ENCODE measurements at places on chromosomes 4 and X. TPM values are rescaled to one million over a fixed set of nuclear protein-coding genes. Genes with fewer than 3 reads are reported as not detected.

Gene TMEM156
- not detected for total RNA-seq

Gene HTN1
- total RNA-seq = not detected

Gene GPR34
- total RNA-seq = 3.2 TPM

Gene PWWP3B
- 17.4 TPM for total RNA-seq

Gene POLN
- 2.7 TPM for total RNA-seq

Gene TMEM144
- 16.3 TPM for total RNA-seq

Gene MCF2
- total RNA-seq = 0.53 TPM

Gene UCHL1
- total RNA-seq = 3.2 TPM

GRCh38 chr4:27215220-27215826 is 354.7 kb downstream of the STIM2 start:
- DNase-seq = no peak
- no peaks in the 10 kb centered on the region for H3K27me3 ChIP-seq
- no peaks in the 10 kb centered on the region for H3K36me3 ChIP-seq
- no peak overlapping the region for H3K4me3 ChIP-seq
- no peak overlapping the region for H3K27ac ChIP-seq
- H3K4me1 ChIP-seq = peaks cover 7% of the 10 kb centered on the region

DNA sequence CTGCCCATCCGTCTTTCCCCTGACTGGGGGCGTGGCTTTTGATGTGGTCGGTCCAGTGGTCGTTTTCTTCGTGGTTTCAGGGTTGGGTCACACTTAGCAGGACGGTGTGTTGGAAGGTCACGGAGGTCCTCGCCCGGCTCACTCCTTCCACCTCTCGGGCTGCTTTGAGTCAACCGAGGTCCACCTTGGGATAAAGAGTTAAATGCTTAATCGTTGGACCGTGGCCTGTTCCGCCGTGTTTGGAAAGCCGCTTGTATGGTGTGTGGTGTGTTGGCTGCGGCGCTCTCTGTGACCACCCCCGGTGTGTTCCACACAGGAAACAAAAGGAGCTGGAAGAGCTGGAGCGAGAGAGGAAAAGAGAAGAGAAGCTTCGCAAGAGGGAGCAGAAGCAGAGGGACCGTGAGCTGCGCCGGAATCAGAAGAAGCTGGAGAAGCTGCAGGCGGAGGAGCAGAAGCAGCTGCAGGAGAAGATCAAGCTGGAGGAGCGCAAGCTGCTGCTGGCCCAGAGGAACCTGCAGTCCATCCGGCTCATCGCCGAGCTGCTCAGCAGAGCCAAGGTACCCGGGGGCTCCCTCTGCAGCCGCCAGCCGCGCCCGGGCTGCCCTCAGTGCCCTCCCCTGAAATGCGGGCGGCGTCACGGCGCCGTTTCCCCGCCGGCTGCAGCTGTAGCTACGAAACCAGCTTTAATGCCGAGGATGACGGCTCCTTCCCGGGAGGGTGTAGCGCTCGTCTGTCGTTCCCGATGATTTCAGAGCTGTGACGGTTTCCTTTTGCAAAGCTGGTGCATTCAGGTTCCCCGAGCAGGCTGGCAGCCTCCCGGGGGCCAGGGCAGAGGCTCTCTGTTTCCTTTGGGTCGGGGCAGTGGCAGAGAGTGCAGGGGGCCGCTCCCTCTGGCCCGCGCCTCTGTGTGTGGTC is 7.7 kb downstream of the AKAP17A start:
- H3K36me3 ChIP-seq = peaks cover 24% of the 10 kb centered on the region
- no peak overlapping the region for H3K27ac ChIP-seq
- H3K4me1 ChIP-seq = no peaks in the 10 kb centered on the region
- H3K4me3 ChIP-seq = no peak overlapping the region
- H3K27me3 ChIP-seq = no peaks in the 10 kb centered on the region
- DNase-seq = no peak

GRCh38 chr4:3291969-3292570 is 751 bp upstream of the RGS12 start:
- DNase-seq = peak; percentile 73
- H3K4me3 ChIP-seq = peak overlapping the region; percentile 87
- H3K4me1 ChIP-seq = peaks cover 24% of the 10 kb centered on the region
- H3K27me3 ChIP-seq = peaks cover 5% of the 10 kb centered on the region

GRCh38 chrX:153669174-153669890 is 4.3 kb downstream of the PNCK start:
- no peak for DNase-seq
- H3K4me3 ChIP-seq = no peak overlapping the region
- H3K27ac ChIP-seq = no peak overlapping the region

DNA sequence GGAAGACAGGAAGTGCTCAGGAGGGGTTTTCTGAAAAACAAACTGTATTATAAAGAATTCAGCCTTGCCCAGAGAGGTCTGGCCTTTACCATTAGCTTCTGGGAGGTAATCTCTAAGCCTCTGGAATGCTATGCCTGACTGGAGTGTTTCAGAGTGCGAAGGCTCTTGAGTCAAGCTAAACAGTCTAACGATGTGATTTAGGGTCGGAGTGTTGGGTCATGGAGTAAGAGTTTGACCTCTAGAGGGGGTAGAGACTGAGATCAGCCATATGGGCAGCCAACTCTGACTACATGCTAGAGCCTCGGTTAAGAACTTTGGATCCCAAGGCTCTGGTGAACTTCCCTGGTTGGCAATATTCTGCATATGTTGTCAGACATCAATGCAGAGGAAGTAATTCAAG is 15.0 kb downstream of the BOD1L1 start:
- no peaks in the 10 kb centered on the region for H3K36me3 ChIP-seq
- H3K27me3 ChIP-seq = no peaks in the 10 kb centered on the region
- H3K4me1 ChIP-seq = peaks cover 6% of the 10 kb centered on the region
- no peak for DNase-seq

GRCh38 chr4:88799900-88800299 is 102.3 kb upstream of the NAP1L5 start:
- DNase-seq = no peak
- no peak overlapping the region for H3K27ac ChIP-seq
- no peaks in the 10 kb centered on the region for H3K4me1 ChIP-seq
- H3K4me3 ChIP-seq = no peak overlapping the region
- H3K27me3 ChIP-seq = no peaks in the 10 kb centered on the region

- DNase-seq = peak; percentile 87
- peak within 1 kb of the TSS; percentile 76 for H3K4me3 ChIP-seq
- no peaks in the 10 kb centered on the region for H3K36me3 ChIP-seq
These were observed at the start of gene ARSD for GRCh38 chrX:2928583-2929434. Gene ARSD, minus strand, starts transcription at chrX:2929339. Its CDS starts 64 bp downstream, at chrX:2929275.

DNA sequence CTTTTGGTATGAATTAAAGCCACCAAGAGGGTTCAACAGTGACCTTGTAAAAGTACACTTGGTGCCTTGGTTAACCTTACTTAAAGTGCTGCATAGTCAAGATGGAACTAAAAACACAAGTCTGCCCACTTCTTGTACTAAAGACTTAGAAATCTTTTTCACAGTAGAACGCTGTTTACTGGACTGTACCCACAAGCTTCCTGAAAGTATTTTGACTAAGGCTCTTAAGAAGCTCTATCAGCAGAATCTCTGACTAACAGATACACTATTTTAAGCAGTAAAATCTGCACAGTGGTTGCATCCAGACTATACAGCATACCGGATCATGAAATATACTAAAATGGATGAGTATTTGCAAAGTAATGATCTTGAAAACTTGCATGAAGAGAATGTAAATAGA is 7.2 kb downstream of the RAB28 start:
- peaks cover 37% of the 10 kb centered on the region for H3K4me1 ChIP-seq
- H3K36me3 ChIP-seq = no peaks in the 10 kb centered on the region
- no peak for DNase-seq
- no peak overlapping the region for H3K27ac ChIP-seq
- H3K27me3 ChIP-seq = no peaks in the 10 kb centered on the region
- H3K4me3 ChIP-seq = no peak overlapping the region

GRCh38 chr4:55758570-55758969 is 61.0 kb upstream of the EXOC1L start:
- no peaks in the 10 kb centered on the region for H3K36me3 ChIP-seq
- no peak overlapping the region for H3K27ac ChIP-seq
- H3K27me3 ChIP-seq = no peaks in the 10 kb centered on the region
- no peak for DNase-seq
- H3K4me3 ChIP-seq = no peak overlapping the region

- no peaks in the 10 kb centered on the region for H3K4me1 ChIP-seq
- no peaks in the 10 kb centered on the region for H3K36me3 ChIP-seq
- no peak for DNase-seq
- no peaks in the 10 kb centered on the region for H3K27me3 ChIP-seq
- no peak overlapping the region for H3K4me3 ChIP-seq
These were observed 76.6 kb downstream of the F11 start for GRCh38 chr4:186342582-186342981.

DNA sequence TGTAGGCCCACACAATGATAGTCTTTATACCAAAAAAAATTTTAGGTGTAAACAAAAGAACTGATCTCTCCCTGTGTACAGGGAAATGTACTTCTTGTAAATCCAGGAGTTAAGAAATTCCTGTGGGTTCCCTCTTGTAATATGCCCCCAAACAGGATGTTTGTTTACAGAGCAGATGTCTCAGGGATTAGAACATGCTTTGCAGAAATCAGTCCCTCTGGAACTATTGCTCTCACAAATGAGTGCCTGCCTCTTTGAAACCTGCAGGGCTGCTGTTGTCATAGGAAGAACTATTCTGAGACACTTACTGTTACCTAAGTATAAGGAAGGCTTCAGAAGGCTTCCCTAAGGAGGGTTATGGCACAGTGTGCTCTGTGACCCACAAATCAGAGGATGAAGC is 35.6 kb downstream of the PAK3 start:
- H3K4me3 ChIP-seq = no peak overlapping the region
- no peak for DNase-seq
- H3K27ac ChIP-seq = no peak overlapping the region
- no peaks in the 10 kb centered on the region for H3K36me3 ChIP-seq
- H3K4me1 ChIP-seq = no peaks in the 10 kb centered on the region
- H3K27me3 ChIP-seq = no peaks in the 10 kb centered on the region

DNA sequence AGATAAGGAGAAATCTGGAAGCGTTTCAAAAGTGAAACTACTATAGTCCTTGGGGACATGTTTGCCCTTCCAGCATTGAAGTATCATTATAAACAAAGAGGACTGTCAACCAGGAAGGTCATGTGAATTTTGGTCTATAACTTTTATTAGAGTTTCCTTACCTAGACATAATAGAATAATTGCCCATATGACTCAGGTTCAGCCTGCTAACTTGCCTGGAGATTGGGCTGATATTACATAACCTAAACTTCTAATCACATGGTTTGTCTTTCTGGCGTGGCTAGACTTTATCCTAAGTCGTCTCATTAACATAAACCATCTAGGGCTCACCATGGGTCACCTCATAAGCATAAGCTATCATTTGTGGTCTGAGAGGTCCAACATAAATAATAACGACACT is 775.9 kb downstream of the CENPC start:
- no peak for DNase-seq
- H3K27ac ChIP-seq = no peak overlapping the region
- H3K4me1 ChIP-seq = no peaks in the 10 kb centered on the region
- H3K36me3 ChIP-seq = no peaks in the 10 kb centered on the region

DNA sequence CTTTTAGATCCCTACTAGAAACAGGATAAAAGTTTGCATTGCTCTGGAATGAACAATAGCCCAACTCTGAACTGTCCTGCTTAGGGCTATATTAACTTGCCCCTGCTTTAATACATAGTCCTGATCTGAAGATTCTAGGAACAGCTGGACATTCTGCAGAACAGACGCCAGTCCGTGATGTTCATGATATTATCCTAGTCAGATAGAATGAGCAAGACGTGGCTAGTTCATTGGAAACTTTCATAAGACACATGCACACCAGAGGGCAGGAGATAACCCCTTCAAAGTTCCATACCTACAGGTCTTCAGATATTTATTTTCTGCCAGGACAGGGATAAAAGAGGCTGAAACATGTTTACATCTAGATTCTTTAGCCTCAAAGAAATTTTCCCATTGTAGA is 75.5 kb upstream of the CLNK start:
- H3K36me3 ChIP-seq = no peaks in the 10 kb centered on the region
- no peaks in the 10 kb centered on the region for H3K4me1 ChIP-seq
- DNase-seq = no peak
- H3K27ac ChIP-seq = no peak overlapping the region
- no peaks in the 10 kb centered on the region for H3K27me3 ChIP-seq

All from heart right ventricle (tissue), 16 donors.